ENCODE measurements at places on chromosomes 16 and 17. TPM values are rescaled to one million over a fixed set of nuclear protein-coding genes. Genes with fewer than 3 reads are reported as not detected.

The CLEC16A gene
- 20.0 TPM for total RNA-seq

The CXCL16 gene
- total RNA-seq = 25.8 TPM

The PRSS53 gene
- 2.0 TPM for total RNA-seq

The UNKL gene
- total RNA-seq = 27.5 TPM

The GCGR gene
- total RNA-seq = not detected

The SAMD14 gene
- total RNA-seq = 0.16 TPM

The LIMD2 gene
- 6.1 TPM for total RNA-seq

The SNX20 gene
- 2.7 TPM for total RNA-seq

The HS3ST3B1 gene
- 3.6 TPM for total RNA-seq

The SLC13A2 gene
- total RNA-seq = not detected

The GPRC5B gene
- 20.3 TPM for total RNA-seq

The RPS15A gene
- total RNA-seq = 3,077 TPM

The TBX6 gene
- total RNA-seq = 0.80 TPM

The HSD17B1 gene
- 1.8 TPM for total RNA-seq
